CD4-positive, CD25-positive, alpha-beta regulatory T cell (primary cell): ENCODE measurements at places on chromosomes 1 and 21. TPM values are rescaled to one million over a fixed set of nuclear protein-coding genes. Genes with fewer than 3 reads are reported as not detected.

The NHLH1 gene
- not detected for polyA plus RNA-seq

The MARK1 gene
- polyA plus RNA-seq = not detected

The OSBPL9 gene
- polyA plus RNA-seq = 45.2 TPM

The GJA9 gene
- not detected for polyA plus RNA-seq

The RCSD1 gene
- 207 TPM for polyA plus RNA-seq

The PEX10 gene
- polyA plus RNA-seq = 6.3 TPM

The C1orf35 gene
- 21.0 TPM for polyA plus RNA-seq

The KCNN3 gene
- not detected for polyA plus RNA-seq

The KLHDC9 gene
- polyA plus RNA-seq = 0.28 TPM

The HCRTR1 gene
- polyA plus RNA-seq = not detected

The PPIAL4G gene
- not detected for polyA plus RNA-seq

The RBP7 gene
- polyA plus RNA-seq = not detected

The BCAN gene
- polyA plus RNA-seq = not detected

The SH3BGR gene
- polyA plus RNA-seq = 0.56 TPM

The OR2G6 gene
- polyA plus RNA-seq = not detected
